ENCODE measurements at places on chromosomes 7 and 10.

DNA sequence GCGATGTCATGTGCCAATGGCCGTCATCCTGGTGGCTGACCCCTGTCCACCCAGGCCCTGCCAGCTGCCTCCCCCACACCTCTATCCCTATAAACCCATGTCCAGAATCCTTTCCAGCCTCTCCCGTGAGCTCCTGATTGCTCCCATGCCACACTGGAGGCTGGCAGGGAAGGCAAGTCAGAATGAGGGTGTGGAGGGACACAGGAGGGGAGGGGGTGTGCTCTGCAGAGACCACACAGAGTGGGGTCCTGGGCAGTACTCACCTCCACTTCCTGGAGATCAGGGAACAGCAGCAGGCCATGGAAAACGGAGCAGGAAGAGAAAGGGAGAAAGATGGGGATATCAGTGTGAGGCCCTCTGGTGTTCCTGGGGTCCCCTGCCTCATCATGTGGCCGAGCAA is 15.7 kb downstream of the SPOCK2 start:
- DNase-seq = no peak

DNA sequence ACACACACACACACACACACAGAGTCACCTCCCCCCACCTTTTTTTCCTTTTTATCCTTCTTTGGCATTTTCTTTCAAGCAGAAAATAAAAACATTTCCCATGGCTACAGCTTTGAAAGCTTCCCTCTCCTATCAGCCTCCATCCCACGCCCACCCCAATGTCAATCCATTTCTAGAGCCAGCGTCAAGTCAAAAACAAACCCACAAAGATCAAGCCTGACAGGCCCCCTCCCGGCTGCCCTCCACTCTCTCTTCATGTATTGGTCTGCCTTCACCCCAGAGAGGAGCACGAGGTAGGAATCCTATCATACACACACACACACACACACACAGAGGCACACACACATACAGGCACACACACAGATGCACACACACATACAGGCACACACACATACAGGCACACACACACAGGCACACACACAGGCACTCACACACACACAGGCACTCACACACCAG is 8.0 kb upstream of the TNRC18 start:
- no peak for DNase-seq

DNA sequence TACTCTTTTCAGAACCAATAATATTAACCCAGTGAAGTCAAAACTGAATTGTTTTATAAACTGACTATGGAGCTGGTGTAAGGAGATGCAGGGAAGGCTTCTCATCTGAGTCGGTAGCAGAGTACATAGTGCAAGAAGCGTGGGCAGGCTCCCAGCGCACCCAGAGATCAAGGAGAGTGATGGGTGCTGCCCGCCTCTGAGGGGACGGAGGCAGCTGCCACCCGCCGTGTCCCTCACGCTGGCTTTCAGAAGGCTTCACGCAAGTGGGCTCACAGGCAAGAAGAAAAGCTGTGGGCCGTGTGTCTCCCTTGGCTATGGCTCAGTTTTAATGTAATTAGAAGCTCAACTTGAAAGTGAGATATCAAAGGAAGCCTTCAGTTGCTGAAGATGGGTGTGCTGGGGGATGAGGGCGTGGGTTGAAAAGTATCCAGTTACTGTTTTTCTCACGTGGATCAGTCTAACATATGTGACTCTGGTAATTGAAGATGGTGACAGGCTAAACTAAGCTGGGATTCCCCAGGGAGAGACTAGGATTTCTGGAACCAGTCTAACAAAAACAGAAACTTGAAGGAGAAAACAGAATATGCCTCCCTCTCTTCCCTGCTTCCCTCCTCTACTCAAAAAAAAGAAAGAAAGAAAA is 159.9 kb downstream of the MGMT start:
- DNase-seq = no peak

DNA sequence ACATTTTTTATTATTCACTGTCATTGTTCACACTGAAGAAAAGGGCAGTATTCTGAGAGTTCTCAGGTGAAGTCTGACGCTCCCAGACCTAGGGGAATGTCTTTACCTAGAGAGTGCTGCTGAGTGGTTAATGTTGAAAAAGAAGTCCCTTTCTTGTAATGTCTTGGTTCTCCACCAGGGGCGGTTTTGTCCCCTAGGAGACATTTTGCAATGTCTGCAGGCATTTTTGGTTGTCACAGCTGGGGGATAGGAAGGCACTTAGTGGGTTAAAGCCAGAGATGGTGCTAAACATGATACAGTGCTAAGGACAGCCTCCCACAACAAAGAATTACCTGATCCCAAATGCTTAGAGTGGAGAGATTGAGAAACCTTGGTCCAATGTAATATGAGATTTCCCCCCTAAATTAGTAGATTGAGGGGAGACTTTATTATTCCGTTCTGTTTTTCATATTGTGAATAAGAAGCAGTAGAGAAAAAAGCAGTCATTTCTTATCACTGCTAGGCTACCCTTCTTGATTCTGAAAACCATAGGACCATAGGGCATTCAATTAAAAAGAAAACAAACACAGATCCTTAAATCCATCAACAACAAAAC is 13.1 kb downstream of the UMAD1 start:
- DNase-seq = no peak

DNA sequence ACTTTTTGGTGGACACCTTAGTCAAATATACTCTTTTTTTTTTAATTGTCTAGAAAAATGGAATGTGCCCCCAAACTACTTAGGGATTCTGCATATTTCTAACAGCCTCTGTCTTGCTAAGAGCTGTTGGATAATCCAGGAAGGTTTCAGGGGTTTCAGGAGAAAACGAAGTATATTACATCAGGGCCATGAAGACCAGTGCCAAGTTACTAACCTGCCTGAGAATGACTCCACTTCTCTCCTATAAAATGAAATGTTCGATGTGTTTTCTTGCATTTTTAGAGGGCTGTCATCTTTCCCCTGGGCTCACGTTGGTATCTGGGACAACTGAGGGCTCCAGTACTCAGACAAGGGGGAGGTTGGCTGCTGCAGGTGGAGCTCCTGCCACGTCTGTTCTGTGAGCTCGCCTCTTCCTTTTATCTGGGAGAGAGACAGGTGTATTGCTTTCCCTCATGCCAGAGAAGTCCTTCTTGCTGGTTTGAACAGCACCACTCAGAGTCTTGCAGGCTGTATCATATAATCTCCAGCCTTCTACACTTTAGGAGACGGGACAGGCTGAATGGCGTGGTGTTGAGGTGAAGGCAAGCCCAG is 71.3 kb downstream of the CAMK1D start:
- DNase-seq = no peak

DNA sequence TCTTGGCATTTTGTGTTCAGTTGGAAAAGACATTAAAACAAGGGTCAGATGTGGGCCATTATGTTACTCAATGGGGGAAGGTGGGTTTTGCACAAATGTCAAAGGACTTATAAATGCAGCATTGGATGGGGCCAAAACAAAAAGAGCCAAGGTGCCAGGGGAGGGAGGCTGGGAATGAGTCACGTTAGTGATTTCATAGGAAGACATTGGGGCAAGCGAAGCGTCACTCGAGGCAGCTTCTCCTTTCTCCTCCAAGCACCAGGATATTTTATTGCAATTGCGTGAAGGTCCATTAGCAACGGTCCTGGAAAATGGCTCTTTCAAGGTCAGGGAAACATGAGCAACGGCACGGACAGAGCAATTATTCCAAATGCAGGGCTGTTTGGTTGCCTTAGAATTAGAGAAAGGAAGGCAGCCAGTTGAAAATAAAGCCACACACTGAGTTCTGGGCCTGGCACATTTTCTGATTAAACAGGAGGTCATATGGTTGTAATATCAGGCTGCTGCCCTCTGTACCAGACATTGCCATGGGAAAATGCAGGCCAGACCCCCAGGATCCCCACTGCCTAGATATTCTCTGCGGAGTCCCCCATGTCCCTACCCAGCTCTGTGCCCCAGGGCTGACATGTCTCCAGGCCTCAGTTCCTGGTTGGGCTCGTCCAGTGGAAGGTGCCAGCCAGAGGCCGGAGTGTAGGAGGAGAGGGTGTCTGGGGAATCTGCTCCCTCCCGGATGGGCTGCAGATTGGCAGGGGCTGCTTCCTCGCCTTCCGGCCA is 63.3 kb upstream of the NANOS1 start:
- DNase-seq = no peak

DNA sequence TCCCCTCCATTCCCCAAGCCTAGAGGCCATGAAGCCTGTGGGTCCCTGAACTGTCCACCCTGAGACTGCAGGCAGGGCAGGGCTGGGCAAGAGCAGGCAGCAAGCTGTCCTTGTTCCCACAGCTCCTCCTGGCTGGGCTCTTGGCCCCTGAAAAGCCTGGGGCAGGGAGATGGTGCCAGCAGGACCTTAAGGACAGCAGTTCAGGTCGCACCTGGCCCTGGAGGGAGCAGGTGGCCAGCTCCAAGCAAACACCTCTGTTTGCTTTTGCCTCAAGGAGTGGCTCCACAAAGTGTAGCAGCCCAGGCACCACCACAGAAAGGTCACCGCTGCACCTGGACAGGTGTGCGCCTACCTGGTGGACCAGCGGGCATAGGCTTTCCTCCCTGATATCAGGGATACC is 5.2 kb downstream of the RET start:
- DNase-seq = no peak

DNA sequence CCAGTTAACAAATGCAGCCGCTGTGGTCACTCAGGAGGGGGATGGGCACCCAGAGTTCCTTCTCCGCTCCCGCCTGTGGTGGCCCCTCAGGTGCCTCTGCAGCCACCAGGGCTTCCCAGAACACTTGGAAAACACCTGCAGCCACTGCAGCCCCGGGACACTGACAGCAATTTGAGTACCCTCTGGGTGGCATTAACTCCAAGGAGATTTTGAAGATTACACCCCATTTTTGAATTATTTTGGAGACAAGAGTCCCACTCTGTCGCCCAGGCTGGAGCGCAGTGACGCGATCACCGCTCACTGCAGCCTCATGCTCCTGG is 32.2 kb downstream of the IL15RA start:
- DNase-seq = no peak

GRCh38 chr7:134212576-134213546 is 85.7 kb downstream of the LRGUK start:
- DNase-seq = no peak

GRCh38 chr7:137974766-137975165 is 27.1 kb downstream of the CREB3L2 start:
- no peak for DNase-seq

DNA sequence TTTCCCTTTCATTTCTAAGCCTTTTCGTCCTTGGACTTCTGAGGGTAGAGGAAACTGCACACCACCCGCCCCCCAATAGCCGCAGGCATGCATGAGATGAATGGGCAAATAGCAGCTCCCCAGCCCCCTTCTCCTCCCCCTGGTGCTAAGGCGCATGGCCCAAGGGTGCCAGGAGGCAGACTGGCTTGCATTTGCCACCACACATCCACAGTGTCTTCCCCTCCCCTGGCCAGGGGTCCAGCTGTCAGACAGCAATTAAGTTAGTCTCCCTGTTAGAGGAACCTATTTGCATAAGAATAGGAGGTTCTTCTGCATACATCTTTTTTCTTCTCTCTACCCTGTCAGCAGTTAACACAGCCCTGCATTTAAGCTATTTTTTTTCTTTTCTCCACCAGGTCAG is 20.2 kb downstream of the TOMM7 start:
- no peak for DNase-seq

GRCh38 chr10:11626071-11626470 is 14.6 kb upstream of the USP6NL start:
- DNase-seq = no peak

GRCh38 chr7:15292138-15292537 is 269.7 kb downstream of the AGMO start:
- no peak for DNase-seq

DNA sequence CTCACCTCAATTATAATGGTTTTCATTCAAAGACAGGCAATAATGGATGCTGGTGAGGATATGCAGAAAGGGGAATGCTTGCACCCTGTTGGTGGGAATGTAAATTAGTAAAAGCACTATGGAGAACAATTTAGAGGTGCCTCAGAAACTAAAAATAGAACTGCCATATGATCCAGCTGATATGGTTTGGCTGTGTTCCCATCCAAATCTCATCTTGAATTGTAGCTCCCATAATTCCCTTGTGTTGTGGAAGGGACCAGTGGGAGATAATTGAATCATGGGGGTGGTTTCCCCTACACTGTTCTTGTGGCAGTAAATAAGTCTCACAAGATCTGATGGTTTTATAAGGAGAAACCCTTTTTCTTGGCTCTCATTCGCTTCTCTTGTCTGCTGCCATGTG is 87.7 kb downstream of the TES start:
- DNase-seq = no peak

DNA sequence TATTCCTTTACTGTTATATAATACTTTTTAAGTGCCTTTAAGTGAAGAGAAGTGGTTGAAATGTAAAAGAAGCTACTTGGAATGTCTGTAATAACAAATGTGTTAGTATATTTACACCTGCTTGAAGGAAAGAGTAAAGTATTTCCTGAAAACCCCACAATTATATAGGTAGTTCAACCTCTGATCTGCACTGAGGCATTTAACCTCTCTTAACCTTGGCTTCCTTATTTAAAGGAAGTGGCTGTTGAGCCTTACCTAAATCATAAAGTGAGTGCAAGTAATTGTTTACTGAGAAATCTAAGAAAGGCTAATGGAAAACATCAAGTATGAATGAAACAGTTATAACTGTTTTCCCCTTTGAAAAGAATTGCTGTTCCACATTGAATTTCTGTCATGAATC is 294.5 kb downstream of the ADK start:
- DNase-seq = no peak

DNA sequence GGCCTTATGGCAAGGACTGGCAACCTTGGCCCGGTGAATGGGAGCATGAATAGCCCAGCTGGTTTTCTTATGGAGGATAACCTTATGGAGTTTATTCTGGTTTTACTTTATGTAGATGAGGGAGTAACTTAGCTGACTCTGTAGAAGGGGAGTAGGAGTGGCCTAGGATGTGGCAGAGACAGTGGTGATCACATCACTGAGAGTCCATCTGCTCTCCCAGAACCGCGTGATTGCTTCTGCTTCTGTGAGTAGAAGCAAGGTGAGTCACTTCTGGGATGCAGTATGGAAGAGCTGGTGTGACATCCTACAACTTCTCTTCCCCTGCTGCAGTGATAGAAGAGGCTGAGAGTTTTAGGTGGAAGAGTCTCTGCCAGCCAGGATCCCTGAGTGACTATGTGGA is 129.2 kb downstream of the RPS24 start:
- no peak for DNase-seq

- no peak for DNase-seq
Measured at GRCh38 chr7:103113164-103113563, 35.7 kb downstream of the NAPEPLD start.

DNA sequence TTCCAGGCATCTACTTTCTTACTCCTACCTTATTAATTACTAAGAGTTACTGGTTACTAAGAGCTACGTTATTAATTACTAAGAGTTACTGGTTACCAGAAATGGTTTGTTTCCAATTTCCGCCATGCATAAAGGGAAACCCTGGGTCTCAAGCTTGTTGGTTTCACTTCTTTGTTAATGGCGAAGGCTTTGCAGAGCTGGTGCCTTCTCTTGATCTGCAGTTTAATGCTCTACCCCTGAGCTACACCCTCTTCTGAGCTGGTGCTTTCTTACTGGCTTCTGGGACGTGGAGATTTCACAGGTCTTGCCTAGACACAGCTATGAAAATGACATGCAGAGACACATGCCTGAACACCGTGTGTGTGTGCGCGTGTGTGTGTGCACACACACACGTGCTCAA is 560 bp downstream of the CPA4 start:
- no peak for DNase-seq

All from stimulated activated CD8-positive, alpha-beta memory T cell treated with anti-CD3 and anti-CD28 coated beads, Interleukin-7, amount 100 ng/mL, for 1 hour (primary cell).